Thoracic aorta (tissue), 2 donors: ENCODE measurements at places on chromosomes 7 and 10. TPM values are rescaled to one million over a fixed set of nuclear protein-coding genes. Genes with fewer than 3 reads are reported as not detected.

ZNF394 gene
- 54.9 TPM for total RNA-seq

FAM171A1 gene
- total RNA-seq = 14.8 TPM

PTPRN2 gene
- 2.2 TPM for total RNA-seq

SPDYE2 gene
- not detected for total RNA-seq

TMEM139 gene
- not detected for total RNA-seq

SLC18A3 gene
- not detected for total RNA-seq

MYL10 gene
- not detected for total RNA-seq

EGR2 gene
- total RNA-seq = 3.3 TPM

- DNase-seq = no peak
Observed at GRCh38 chr10:42934842-42935241, 142.0 kb upstream of the RET start.

- DNase-seq = no peak
Observed at GRCh38 chr10:77237120-77237519, 400.5 kb downstream of the KCNMA1 start.

- DNase-seq = no peak
Observed at GRCh38 chr7:117219485-117219884, 103.4 kb downstream of the WNT2 start.

DNA sequence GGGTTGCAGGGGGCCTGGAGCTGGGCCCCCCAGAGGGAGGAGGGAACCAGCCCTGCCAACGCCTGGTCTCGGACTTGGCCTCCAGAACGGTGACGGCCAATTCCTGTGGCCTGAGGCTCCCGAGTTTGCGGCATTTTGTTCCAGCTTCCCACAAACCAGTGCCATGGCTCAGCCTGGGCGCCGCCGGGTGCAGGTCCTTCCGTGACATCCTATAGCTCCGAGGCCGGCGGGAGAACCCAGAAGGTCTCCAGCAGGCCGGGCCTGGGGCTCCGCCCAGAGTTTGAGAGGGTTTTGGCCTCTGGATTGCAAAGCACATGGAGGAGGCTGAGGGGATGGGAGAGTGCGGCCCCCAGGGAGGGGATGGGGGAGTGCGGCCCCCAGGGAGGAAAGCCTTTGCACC is 92.6 kb downstream of the UNCX start:
- no peak for DNase-seq

DNA sequence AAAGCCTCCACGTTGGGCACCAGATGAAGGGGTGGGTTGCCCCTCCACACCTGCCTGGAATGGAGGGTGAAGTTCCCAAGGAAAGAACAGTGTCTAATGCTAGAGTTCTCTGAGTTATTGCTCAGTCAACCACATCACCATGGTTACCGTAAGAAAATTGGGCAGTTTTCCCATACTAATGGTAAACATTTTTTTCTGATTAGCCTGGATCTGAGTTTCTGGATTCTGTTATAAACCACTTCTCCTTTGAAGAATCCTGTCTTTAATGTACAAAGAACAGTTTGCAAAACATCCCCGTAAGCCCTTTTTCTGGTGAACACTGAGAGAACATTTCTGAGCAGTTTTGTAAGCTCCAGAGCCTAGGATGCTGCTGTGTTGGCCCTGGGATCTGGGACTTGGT is 45.5 kb downstream of the ABCC2 start:
- no peak for DNase-seq

DNA sequence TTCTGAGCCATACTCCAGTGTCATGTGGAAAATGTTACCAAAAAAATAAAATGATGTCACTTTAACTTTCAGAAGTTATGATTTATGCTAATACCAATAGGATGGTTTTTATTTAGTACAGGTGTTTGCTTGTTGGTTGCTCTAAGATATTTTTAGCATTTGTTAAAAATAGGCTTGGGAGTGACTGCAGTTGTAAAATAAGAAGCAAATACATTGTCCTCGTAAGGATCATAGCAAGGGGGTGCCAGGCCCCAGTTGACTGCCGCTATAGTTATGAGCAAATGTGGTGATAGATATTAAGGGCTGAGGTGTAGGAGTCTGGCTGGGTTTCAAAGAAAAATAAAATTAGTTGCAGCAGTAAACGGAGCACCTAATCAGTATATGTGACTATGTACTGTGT is 354.4 kb upstream of the BMPER start:
- DNase-seq = no peak

DNA sequence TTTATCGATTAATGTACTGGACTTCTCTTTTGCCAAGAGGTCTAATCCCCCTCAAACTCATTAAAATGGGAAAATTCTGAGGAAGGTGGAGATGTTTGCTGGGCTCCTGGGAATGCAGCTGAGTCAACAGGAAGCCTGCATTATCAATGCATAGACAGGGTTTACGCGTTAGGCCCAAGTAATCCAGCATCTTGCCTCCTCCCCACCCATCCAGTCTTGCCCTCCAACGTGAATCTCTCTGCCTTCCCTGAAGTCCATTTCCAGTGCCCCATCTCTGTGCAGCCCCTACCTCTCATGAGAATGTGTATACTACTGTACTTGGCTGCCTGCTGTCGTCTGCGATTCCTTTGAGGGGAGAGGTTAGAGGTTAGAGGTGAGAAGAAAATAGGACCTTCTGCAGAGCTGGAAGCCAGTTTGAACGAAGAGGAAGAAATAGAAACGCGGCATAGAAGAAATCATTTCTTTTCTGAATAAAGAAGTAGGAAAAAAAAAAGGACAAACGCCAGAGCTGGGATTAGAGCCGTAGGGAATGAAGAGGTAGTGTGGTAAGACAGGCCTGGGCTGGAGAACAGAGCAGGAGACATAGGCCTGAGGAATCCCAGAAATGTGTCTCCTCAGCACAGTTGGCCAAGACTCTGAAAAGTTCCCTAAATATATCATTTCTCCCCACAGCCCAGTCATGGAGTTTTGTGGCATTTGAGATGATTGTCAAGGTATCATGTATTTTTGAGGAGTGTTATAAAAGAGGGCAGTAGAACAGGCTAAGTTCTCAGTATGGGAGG is 75.6 kb downstream of the MYOF start:
- DNase-seq = no peak

DNA sequence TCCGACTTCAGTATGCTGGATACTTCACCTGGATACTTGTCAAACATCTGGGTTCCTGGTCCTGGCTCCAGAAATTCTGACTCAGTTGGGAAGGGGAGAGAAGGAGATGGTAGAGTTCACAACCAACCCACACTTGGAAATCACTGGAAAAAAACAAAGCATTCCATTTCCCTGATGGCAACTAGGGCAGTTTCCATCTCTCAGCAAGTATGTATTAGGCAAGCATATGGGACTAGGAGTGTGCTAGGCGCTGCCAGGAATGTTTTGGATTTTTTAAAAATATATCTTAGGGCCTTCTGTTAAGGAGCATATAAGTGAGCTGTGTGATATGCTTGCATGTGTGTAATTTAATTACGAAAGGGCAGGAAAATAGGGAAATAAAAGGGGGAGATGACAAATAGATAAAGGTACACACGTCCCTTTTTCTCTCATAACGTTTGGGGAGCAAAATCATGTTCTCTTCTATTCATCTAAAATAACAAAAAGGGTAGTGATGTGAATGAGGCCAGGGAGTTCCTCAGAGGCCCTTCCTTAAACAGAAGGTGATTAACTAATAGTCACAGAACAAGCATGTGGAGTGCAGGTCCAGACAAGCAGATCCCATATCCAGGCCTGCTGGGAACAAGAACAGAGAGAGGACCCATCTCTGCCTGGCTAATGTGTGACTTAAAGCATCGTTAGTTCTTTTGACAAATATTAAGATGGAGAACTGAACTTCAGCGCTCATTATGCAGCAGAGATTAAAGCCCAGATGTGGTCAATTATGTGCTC is 64.5 kb upstream of the NFE2L3 start:
- no peak for DNase-seq

DNA sequence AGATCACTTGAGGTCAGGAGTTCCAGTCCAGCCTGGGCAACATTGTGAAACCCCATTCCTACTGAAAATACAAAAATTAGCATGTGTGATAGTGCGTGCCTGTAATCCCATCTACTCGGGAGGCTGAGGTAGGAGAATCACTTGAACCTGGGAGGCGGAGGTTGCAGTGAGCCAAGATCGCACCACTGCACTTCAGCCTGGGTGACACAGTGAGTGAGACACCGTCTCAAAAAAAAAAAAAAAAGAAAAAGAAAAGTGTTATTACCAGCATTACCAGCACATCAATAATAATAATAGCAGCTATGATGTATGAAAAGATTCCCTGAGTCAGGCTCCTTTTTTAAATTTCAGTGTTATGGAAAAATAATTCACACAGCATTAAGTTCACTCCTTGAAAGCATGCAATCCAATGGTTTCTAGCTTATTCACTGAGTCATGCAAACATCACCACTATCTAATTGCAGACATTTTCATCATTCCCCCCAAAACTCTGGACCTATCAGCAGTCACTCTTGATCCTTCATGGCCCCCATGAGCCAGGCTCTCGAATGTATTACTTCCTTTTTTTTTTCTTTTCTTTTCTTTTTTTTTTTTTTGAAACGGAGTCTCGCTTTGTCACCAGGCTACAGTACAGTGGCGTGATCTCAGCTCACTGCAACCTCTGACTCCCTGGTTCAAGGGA is 228.4 kb downstream of the FANK1 start:
- DNase-seq = no peak

GRCh38 chr7:116521046-116521664 is 3.7 kb upstream of the CAV1 start:
- no peak for DNase-seq

DNA sequence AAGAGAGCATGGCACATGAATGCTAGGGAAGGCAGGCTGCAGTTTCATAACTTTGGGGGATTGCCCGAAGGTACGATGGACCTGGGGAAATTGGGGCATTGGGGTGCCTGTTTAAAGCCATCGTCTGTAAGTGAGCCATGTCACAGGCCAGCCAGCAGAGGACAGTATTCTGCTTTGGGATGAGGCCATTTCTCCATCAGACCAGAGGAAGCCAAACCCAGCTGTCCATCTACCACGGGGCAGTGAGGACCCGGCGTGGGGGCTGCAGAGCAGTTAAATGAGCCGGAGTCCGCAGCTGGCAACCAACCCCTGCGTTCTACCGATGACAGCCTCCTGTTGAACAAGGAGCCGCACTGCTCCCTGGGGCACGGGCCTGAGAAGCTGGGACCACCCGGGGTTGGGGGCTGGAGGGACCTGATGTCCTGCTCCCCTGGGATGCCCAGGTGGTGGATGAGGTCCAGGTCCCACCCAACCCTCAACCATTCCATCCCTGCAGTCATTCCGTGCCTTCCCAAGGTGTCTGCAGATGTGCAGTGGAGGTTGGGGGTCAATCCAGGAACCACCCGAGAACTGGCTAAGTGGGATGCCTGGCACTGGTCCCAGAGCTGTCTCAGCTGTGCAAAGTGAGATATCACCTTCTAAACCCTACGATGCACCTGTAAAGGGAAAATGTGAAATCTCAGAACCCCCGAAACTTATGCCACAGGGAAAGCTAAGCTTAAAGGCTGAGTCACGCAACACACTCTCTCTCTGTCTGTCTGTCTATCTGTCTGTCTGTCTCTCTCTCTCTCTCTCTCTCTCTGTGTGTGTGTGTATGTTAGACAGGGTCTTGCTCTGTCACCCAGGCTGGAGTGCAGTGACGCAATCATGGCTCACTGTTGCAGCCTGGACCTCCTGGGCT is 12.1 kb upstream of the RHBDD2 start:
- DNase-seq = no peak

- DNase-seq = no peak
Observed at GRCh38 chr7:95110707-95111106, 203.3 kb downstream of the PPP1R9A start.

GRCh38 chr10:15321431-15322341 is 49.4 kb downstream of the FAM171A1 start:
- DNase-seq = no peak

- DNase-seq = no peak
Observed at GRCh38 chr7:143145-143751, 49.1 kb upstream of the FAM20C start.

DNA sequence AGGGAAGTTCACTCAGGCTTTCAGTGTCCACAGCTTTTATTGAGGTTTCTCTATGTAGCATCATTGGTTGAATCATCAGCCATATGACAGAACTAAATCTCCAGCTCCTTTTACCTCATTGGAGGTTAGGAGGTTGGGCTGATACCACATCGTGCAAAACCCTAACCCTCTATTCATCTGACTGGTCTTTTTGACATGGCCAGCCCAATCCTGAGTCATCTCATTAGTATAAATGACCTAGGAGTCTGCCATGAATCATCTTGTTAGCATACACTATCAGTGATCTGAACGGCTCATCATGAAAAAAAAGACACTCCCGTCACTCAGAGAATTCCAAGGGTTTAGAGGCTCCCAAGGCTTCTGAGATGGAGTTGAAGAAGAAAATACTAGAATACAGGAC is 669.8 kb upstream of the POT1 start:
- no peak for DNase-seq

DNA sequence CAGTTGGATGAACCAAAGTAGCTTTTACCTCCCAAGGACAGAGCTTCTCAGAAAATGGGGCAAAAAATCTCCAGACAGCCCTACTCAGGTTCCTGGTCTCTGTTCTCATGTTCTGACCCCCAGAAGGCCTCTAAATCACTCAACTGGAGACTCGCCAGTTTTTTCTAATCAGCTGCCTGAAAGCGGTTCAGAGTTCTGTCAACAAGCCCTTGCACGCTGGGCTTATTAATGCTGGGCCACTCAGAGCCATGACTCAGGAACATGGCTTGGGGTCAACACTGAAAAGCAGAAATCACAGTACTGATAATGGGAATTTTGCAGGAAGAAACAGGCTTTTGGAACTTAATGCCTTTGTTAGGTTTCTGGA is 15.3 kb downstream of the ECHDC3 start:
- DNase-seq = peak; percentile 58

DNA sequence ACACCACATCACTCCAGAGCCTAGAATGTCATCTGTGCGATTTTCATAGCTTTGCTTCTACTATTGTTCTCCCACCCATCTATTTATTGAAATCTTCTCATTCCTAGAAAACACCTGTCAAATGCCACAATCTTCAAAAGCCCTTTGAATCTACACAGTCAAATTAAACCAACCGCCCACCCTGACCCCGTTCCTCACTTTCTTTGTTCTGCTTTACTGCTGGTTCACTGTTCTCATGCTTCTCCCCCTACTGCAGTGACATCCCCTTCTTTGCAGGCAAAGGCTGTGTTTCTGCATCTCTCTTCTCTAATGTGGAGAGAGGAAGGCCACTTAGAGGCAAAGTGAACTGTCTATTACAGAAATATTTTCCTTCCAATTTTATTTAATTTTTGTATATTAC is 152.4 kb upstream of the NEBL start:
- DNase-seq = no peak

DNA sequence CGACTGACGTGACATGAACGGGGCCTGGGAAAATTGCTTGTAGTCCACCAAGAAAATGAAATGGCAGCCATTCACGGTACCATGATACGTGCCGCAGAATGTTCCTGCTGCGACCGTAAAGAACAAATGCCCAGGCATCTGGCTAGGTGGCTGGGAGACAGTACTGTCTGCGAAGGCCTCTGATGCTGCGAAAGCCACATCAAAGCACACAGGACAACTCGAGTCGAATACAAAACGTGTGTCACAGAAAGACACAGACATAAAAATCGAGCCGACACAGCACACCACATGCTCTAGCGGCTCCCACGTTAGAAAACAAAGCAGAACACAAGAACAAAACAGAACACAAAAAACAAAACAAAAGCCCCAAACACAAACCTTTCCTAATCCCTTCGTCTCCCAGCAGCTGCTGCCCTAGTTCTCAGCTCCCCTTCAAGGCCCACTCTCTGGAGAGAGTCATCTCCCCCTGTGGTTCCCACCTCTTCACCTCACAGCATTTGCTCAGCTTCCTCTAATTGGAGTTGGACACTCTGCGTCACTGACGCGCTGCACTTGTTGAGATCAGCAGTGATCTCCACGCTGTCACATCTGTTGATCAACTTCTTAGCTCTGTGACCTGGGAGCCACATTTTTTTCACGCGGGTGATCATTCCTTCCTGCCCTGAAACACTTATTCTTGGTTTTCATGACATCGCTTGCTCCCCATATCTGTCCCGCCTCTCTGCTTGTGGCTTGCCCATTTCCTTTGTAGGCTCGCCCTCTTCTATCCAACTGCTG is 112.2 kb downstream of the CLEC2L start:
- no peak for DNase-seq
